Left ventricle myocardium inferior (tissue), 1 donor: ENCODE measurements at places on chromosomes 3 and 15. TPM values are rescaled to one million over a fixed set of nuclear protein-coding genes. Genes with fewer than 3 reads are reported as not detected.

ERICH6 gene
- total RNA-seq: 0.55 TPM

- peaks cover 70% of the 10 kb centered on the region for H3K27me3 ChIP-seq
- peaks cover 5% of the 10 kb centered on the region for H3K4me1 ChIP-seq
- no peak overlapping the region for H3K27ac ChIP-seq
- DNase-seq: peak; percentile 24
- H3K36me3 ChIP-seq: no peaks in the 10 kb centered on the region
Observed at GRCh38 chr15:91055548-91056331, 33.3 kb upstream of the VPS33B start.

GRCh38 chr3:3821777-3822176, 22.5 kb downstream of the LRRN1 start:
- H3K27me3 ChIP-seq: no peaks in the 10 kb centered on the region
- no peak for DNase-seq
- H3K36me3 ChIP-seq: no peaks in the 10 kb centered on the region
- no peak overlapping the region for H3K4me3 ChIP-seq
- no peak overlapping the region for H3K27ac ChIP-seq

MEIS2 gene
- 36.0 TPM for total RNA-seq

GRCh38 chr3:197352382-197352781, 54.0 kb upstream of the DLG1 start:
- peak overlapping the region; percentile 85 for H3K27ac ChIP-seq
- H3K36me3 ChIP-seq: no peaks in the 10 kb centered on the region
- DNase-seq: peak; percentile 71
- H3K4me1 ChIP-seq: peaks cover 53% of the 10 kb centered on the region
- no peak overlapping the region for H3K4me3 ChIP-seq
